ENCODE measurements at places on chromosomes 2 and 18.

DNA sequence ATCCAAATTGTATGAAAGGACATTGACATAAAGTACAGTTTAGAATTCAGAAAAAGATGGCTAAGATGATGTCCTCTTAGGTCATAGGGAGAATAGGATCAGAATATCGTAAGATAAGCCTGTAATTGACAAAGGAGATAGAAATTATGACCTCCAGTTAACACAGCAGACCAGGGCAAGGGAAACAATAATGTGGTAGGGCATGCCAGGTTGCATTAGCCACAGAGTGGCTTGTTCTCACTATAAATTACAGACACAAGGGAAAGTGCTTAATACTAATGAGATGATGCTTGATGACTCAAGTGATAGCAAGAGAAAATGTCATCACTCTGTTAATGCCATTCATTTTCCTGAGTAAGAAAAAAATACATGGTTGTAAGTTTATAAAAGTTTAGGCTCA lies 48.9 kb upstream of the LRP1B start:
- no peak for DNase-seq

- no peak for DNase-seq
Measured at GRCh38 chr2:132588576-132588975, 81.4 kb downstream of the LYPD1 start.

- DNase-seq, result no peak
Measured at GRCh38 chr18:2636126-2636631, 19.3 kb upstream of the SMCHD1 start.

DNA sequence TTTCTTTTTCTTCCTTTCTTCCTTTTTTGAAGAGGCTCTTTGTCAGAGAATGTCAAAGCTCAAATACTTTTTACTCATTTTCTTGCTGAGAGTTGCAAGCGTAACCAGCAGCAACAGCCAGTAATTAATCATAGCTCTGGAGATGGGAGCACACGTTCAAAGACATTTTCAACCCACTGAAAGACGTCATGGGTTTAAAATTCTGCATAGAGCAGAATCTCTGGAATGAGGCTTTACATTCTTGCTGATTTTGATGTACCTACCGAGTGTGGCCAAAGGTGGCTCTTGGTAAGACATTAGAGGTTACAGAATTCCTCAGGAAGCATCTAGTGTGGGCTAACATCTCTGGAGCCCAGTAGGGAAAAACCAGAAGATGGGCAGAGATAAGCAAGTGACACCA lies 292.5 kb downstream of the MTX2 start:
- no peak for DNase-seq

- no peak for DNase-seq
Measured at GRCh38 chr2:121151311-121152109, 133.5 kb downstream of the TFCP2L1 start.

Measured in posterior cingulate gyrus (tissue), 11 donors.